H7 (cell line): ENCODE measurements at places on chromosomes 2 and 18. TPM values are rescaled to one million over a fixed set of nuclear protein-coding genes. Genes with fewer than 3 reads are reported as not detected.

The CKAP2L gene
- 14.9 and 24.8 TPM in 2 replicates for total RNA-seq

The MCFD2 gene
- 65.5 and 76.3 TPM in 2 replicates for total RNA-seq

The UGT1A10 gene
- not detected in 2 replicates for total RNA-seq

The C2orf78 gene
- 0.15 TPM in 1 of 2 replicates, not detected in the other for total RNA-seq

The ABCB11 gene
- total RNA-seq = 0.66 TPM in 1 of 2 replicates, not detected in the other

The HJURP gene
- 61.6 and 84.5 TPM in 2 replicates for total RNA-seq

The NCKAP5 gene
- 0.15 and 0.55 TPM in 2 replicates for total RNA-seq

The AKAIN1 gene
- not detected in 2 replicates for total RNA-seq

The DNAJC5G gene
- total RNA-seq = not detected in 2 replicates

The STAT4 gene
- total RNA-seq = 0.41 and 1.5 TPM in 2 replicates

The STK36 gene
- total RNA-seq = 20.4 and 29.4 TPM in 2 replicates

The FBXO41 gene
- 2.3 and 3.7 TPM in 2 replicates for total RNA-seq
